Stimulated activated CD4-positive, alpha-beta T cell treated with anti-CD3 and anti-CD28 coated beads, Interleukin-4, amount 100 ng/mL, for 48 hours (primary cell): ENCODE measurements at places on chromosomes 16 and 17.

- no peak for DNase-seq
These were observed 1.9 kb downstream of the SRSF1 start for GRCh38 chr17:58005031-58005727.

DNA sequence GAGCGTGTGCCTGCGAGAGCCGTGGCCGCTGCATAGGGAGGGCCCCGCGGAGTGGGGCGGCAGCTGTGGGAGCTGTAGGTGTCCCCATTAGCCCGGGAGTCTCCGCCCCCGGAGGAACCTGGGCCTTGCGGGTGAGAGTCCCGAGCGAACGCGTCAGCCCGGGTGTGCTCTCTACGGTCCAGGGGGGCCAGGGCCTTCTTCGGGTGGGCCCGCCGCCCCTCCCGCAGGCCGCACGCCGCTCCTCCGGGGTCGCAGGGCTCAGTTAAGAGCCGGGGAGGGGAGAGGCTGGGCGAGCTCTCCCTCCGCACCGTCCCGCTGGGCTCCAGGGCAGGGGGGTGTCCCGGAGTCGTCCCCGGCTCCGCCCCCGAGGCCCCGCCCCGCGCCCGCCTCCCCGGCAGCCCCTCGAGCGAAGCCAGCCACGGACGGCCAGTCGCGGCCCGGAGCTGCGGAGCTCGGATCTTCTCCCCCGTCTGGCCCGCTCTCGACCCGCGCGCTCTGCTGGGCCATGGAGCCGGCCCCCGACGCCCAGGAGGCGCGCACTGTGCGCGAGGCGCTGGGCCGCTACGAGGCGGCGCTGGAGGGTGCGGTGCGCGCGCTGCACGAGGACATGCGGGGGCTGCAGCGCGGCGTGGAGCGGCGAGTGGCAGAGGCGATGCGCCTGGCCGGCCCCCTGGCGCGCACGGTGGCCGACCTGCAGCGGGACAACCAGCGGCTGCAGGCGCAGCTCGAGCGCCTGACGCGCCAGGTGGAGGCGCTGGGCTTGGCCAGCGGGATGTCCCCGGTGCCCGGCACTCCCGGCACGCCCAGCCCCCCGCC, at the start of gene SMTNL2:
TSS of gene SMTNL2 (plus strand) at position 429 of the 816 bp plus-strand sequence. CDS start at position 506, 77 bp downstream.
- no peak for DNase-seq

- DNase-seq, result no peak
These were observed at the start of gene SCIMP for GRCh38 chr17:5234645-5235576. Gene SCIMP, minus strand, starts transcription at chr17:5234860. Its CDS starts 105 bp downstream, at chr17:5234755.

DNA sequence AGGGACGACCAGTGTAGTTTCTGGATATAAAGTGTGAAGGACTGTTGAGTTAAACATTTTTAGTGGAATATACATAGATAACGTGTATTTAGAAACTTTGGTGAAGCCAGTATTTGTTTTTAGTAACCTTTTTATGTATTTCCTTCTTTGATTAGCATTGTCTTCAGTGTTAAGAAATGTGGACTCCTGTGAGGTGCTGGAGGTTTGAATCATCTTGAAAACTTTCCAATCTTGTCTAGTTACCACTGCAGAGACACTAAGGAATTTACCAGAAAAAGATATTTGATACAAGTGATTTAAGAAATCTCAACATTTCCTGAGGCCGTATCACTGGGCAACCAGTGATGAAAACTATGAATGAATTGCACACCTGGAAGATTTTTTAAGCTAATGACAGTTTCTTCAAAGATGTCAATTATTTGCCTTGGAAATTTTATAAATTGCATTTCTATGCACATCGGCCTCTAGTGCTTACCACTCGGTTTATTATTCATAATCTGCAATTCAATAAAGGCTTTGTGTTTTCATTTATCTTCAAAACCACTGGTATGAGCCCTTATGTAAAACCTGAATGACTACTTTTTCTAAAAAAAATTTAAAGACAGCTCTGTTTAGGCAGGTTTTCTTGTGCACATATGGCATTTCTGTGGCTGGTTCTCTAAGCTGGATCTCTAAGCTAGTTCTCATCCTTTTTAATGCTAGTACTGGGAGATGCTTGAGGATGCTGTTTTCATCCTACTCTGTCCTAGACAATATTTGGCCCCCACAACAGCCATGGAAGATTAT, 31.4 kb upstream of the ADCY7 start:
- no peak for DNase-seq

DNA sequence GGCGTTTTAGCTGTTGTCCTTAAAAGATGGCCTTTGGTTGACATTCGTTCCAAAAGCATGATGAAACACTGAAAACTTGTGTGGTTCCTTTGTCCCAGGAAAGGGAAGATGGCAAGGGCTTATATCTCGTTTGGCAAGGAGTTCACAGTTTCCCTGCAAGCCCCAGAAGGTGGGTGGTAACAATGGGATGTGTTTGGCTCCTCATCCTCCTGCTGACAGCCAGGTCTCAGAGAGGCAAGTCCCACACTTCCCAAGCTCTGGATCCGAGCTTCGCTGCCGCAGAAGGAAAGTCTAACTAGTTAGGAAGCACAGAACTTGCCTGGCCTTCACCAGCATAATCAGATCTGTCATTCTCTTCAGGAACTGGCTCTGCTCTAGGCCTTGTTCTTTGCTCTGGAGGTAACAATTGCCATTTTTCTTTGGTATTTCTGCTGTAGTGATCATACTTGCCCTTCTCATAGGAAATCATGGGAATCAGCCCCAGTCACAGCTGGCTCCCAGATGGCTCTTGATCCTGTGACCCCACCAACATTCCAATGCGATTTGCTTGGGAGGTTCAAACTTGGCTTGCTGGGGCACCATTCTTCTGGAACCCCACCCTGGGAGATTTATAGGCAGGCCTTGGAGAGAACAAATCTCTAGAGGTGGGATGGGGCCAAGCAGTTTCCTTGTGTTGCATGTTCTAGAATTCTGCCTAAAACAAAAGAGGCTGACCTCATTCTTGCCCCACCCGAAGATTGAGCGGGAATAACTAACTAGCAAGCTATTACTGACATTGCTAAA, 17.9 kb downstream of the KPNA2 start:
- DNase-seq, result no peak

DNA sequence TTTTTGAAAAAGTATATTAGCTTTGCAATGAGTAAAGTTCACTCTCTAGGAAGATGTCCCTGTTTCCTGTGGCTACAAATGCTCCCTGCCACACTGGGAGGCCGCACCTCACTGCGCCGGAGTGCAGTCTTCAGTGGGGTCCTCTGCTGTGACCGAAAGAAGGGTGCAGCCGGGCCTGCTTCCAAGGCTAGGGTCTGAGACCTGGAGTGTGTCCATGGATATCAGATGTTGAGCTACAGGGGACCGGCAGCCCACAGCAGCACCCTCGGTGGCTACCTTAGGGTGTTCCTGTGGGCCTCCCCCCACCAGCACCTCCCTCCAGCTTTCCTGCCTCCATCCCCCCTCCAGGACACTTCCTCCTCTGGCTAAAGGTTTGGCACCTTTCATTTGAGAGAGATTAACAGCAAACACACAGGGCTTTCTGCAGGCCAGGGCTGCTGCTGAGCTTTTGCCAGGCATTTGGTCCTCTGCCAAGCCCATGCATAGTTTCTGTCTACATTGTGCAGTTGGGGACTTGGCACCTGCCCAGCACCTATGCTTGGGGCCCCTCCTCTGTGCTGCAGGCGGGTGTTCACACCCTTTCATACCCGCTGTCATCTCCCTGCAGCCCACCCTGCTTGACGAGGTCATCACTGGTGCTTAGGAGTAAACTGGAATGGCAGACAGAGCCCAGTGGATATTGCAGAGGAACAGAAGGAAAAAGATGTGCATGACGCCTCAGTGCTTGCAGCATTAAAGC, 33.8 kb upstream of the CRISPLD2 start:
- DNase-seq, result no peak

GRCh38 chr17:15213381-15214087, 51.6 kb downstream of the PMP22 start:
- DNase-seq, result no peak

GRCh38 chr17:2030779-2031163, 818 bp downstream of the DPH1 start:
- DNase-seq, result no peak

- no peak for DNase-seq
These were observed 29.0 kb downstream of the SLC25A10 start for GRCh38 chr17:81741049-81741593.

GRCh38 chr16:60776281-60776680, 1260.0 kb downstream of the CDH8 start:
- DNase-seq, result no peak

GRCh38 chr16:89741342-89742014, 20.1 kb downstream of the ZNF276 start:
- DNase-seq, result no peak

- DNase-seq, result no peak
These were observed 74.5 kb upstream of the MYOCD start for GRCh38 chr17:12591021-12591735.

GRCh38 chr16:86930663-86931373, 352.5 kb downstream of the FOXL1 start:
- DNase-seq, result no peak

DNA sequence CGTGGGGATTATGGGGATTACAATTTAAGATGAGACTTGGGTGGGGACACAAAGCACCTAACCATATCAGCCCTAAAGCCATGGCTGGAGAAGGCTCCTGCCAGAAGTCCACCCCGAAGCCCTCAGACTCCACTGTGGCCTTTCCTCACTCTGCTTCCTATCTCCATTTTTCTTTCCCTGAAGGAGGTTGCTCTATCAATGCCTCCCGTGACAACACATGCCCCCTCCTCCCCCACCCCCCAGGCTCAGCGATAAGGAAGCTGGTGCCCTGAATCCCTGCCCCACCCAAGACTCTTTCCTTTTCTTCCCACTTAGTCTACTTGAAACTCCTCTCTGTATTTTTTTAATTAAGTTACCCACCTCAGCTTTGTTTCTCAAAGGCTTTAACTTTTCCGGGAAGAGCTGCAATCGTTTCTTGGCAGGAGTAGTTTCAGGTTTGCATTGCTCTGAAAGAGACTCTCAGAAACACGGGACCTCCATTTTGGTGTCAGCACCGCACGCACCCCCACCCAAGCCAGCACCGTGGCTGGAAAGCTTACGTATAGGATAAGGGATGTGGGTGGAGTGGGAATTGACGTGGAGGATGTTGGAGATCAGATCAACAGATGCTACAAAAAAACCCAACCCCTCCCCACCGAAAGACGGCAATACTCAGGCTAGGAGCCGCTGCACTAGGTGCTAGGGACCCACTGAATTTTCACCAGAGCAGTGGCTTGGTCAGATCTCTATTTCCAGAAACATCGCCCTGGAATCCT, 15.2 kb upstream of the CA4 start:
- DNase-seq, result no peak

GRCh38 chr16:86403085-86403484, 107.2 kb upstream of the FOXF1 start:
- DNase-seq, result no peak

GRCh38 chr17:78528541-78528940, 48.7 kb downstream of the DNAH17 start:
- DNase-seq, result no peak

DNA sequence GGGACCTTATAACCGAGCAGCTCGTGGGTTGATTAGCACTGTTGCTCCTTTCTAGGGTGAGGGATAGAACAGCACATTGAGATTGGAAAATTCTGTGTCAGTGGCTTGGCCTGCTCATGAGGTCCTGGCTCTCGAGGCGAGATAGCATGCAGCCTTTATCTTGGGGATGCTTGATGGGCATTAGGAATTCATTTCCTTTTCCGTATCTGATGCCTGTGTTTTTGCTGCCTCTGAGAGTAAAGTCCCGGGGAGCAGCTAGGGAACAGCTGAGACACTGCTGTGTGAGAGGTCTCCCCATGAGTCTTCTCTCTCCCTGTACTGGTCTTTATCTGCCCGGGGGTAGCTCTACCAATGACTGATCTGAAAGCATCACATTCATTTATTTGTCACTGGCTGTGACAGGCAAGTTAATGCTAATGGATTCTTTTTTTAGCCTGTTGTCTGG, 14.5 kb downstream of the MSI2 start:
- no peak for DNase-seq

- no peak for DNase-seq
These were observed 24.6 kb upstream of the LRRC75A start for GRCh38 chr17:16516594-16517051.

GRCh38 chr16:89297156-89297874, 79.8 kb downstream of the ZNF778 start:
- DNase-seq, result no peak

DNA sequence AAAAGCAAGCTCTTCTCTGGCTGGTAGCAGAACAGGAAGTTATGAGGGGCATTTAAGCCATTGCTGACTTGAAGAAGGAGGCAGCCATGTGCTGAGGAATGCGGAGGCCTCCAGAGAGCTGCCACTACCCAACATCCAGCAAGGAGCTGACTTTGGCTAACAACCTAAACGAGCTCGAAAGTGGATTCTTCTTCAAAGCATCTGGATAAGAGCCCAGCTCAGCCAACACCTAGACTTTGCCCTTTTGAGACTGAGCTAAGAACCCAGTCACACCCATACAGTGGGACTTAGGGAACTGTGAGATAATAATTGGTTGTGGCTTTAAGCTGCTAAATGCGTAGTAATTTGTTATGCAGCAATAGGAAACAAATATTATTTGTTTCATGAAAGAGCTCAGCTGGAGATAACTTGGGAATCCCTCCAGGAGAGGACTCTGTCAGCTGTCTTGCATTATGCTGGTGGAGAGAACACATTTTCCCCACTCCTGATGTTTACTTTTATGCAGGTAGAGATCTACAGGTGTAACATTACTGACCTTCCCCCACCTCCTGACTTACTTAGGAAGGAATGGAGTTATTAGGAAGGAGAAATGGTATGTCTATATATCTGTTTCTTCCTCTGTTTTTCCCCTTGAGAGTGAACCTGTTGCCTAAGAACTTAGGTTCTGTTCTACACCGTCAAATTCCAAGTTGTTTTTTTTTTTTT, 52.7 kb upstream of the ZNF629 start:
- no peak for DNase-seq

- DNase-seq, result no peak
These were observed 19.2 kb downstream of the CD300LB start for GRCh38 chr17:74512036-74512435.

DNA sequence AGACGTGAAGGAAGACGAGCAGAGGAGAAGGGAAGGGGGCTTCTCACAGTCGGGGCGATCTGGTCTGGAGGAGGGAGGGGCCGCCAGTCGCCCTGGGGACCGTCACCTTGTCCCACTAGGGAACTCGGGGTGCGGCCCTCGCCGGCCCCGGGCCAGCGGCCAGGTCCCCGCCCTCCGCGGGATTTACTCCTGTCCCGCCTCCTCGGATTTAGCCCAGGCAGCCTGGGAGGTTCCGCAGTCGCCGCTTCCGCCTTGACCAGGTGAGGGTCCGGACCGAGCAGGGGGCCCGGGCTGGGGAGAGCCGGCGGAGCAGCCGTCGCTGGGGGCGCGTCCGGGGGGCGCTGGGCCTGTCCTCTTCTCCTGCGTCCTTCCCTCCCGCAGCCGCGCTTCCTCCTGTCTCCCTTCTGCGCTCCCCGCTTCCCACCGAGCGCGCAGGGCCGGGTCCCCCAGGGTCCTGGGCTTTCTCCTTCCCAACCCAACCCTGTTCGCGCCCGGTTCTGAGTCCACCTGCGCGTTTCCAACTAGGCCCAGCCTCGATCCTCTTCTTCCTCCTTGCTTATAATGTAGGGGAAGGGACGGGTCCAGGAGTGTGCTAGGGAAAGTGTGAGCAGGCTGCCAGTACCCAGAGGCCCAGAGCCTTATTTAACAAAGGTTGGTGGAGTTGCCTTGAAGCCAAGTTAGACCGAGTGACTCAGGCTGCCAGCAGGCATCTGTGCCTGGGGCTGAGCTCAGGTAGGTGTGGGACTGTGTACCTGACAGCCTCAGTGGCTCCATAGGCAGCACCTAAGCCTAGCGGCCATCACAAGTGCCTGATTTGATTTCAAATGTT, at the start of gene TNK1:
TSS of gene TNK1 (plus strand) at position 235 of the 829 bp plus-strand sequence. CDS start 1,838 bp downstream, outside the sequence.
- no peak for DNase-seq
